Right ventricle myocardium superior (tissue), 1 donor: ENCODE measurements at places on chromosomes 7 and 10. TPM values are rescaled to one million over a fixed set of nuclear protein-coding genes. Genes with fewer than 3 reads are reported as not detected.

- no peak for DNase-seq
Measured at GRCh38 chr7:141563956-141564623, 12.9 kb downstream of the AGK start.

DNA sequence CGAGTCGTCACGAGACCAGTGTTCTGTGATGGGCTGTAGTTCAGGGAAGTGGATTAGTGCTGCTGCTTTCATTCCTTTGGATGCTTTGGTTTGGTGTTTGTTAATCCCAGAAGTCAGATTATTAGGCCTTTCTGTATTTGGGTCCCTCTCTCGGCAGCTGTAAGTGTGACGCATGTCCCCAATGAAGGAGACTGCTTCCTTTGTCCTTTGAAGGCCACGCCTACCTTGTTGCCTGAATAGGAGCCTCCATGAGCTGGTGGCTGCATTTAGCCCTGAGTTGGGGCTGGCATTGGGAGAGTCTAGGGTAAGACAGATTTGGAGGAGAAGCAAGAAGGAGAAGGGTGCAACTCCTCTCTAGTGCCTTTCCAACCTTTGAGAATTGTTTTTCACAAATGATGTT, 34.5 kb downstream of the DOCK1 start:
- DNase-seq = no peak

- no peak for DNase-seq
Measured at GRCh38 chr10:97760461-97761257, 11.1 kb downstream of the SFRP5 start.

Gene PARP12
- 10.5 TPM for total RNA-seq

Gene SHH
- total RNA-seq = not detected

Gene SFRP4
- 0.59 TPM for total RNA-seq

Gene ST8SIA6
- total RNA-seq = 6.3 TPM
